NCI-H1092 (cell line): ENCODE measurements at places on chromosomes 7 and 10.

DNA sequence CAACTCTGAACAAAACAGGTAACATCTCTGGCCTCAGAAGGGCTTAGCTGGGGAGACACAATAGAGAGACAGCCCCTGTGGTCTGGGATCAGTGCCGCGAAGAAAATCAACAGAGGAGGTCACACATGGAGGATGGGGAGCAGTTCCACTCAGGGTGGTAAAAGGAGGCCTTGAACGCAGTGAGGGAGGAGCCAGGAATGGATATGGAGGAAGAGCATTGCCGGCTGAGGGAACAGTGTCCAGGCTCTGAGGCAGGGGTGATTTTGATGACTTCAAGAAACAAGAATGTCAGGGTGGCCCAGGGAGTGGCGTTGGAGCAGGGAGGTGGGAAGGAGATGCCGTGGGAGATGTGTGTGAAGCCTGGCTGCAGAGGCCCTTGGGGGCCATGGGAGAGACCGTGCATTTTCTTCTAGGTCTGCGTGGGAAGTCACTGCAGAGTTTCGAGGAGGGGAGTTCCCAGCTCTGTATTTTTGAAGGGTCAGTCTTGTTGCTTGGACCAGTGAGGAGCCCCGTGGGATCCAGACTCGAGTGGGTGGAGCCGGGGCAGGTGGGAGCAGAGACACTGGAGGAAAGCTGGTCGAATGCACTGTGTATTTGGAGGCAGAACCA, 35.7 kb upstream of the SH2D4B start:
- no peak for DNase-seq

DNA sequence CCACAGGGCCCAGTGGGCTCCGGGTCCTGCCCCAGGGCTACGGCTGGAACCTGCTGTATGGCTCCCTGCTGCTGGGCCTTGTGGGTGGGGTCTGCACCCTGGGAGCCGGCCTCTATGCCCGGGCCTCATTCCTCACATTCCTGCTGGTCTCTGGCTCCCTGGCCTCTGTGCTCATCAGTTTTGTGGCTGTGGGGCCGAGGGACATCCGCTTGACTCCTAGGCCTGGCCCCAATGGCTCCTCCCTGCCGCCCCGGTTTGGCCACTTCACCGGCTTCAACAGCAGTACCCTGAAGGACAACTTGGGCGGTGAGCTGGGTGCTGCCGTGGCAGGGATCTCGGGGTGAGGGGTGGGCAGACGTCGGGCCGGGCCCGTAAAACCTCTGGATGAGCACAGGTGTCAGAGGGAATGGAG, 4.4 kb downstream of the SLC12A9 start:
- DNase-seq = no peak

- DNase-seq = no peak
These were observed 80.5 kb downstream of the IDE start for GRCh38 chr10:92493362-92493761.

- no peak for DNase-seq
These were observed 150.4 kb downstream of the DGKI start for GRCh38 chr7:137696376-137696775.

GRCh38 chr10:69684020-69684980, 54.3 kb downstream of the FAM241B start:
- DNase-seq = no peak

DNA sequence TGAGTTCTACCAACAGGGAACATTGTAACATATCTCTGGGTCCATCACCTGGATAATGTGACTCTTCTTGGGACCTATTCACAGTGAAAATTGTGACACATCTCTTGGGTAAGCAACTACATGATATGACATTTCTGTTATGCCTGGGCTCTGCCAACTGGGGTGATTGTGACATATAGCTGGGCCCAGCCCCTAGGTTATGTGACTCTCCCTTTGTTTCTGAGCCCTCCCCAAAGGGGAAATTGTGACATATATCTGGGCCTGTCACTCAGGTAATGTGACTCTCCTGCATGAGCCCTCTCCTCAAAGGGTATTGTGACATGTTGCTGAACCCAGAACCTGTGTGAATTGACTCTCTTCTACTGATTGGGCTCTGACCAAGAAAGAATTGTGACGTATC, 22.4 kb upstream of the ZNF107 start:
- no peak for DNase-seq

GRCh38 chr7:6158424-6159096, 113.9 kb downstream of the CYTH3 start:
- DNase-seq = no peak

DNA sequence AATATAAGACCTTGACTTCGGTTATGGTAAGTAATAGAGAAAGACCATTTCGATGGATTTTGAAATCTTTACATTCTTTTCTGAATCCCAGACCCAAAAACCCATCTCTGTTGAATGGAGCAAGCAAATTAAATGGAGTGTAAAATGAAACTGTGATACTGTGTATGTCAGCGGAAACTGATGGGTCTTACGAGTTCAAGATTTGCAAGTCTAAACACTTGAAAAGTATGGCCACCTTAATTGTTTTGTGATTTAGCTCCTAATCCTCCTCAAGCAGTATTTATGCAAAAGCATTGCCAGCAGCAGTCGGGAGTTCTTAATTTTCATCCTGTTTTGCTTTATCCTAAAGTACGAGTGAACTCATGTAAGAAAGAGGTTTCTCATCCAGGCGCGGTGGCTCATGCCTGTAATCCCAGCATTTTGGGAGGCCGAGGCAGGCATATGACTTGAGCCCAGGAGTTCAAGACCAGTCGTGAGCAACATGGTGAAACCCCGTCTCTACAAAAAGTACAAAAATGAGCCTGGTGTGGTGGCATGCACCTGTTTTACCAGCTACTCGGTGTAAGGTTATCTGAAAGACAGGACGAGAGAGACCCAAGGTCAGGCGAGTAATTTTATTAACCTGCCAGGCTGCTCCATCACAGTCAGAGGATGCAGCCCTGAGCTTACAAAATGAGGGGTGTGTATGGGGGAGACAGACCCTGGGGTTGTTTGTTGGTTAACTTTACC, 5.8 kb upstream of the DHTKD1 start:
- no peak for DNase-seq

DNA sequence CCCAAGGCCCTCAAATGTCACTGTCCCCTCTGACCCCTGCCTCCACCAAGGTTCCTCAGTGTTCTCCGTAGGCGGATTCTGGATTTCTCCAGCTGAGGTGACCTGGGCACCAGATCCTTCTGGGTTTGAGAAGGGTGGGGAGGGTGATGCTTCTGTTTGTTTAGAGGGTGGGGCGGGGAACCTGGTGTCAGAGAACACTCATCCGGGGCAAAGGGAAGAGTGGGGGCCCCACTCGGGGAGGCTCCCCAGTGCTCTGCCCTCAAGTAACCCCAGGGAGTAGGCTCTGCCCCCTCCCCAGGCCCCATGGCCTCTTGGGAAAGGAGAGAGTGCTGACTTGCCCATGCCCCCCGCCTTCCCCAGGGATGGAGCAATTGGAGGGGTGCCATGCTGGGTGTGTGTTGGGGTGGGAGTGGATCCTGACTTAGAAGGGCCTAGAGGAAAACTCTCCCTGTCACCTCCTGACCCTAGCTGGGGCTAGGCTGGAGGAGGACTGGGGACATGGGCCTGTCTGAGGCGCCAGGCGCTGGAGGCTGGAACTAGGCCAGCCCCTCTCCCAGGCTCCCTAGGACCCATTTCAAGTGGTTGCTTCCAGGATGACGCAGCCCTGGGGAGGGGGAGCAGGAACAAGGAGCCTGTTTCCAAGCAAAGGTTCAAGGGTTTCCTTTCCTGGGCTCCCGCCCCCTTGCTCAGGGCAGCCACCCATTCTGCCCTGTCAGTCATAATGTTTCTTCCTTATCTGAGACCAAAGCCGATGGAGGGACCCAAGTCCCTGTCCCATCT, 27.9 kb downstream of the KAZALD1 start:
- DNase-seq = no peak
